Activated CD8-positive, alpha-beta memory T cell treated with anti-CD3 and anti-CD28 coated beads, Interleukin-2, amount 50 U/mL, for 48 hours (primary cell): ENCODE measurements at places on chromosomes 13 and 19.
A peak's percentile ranks its signal among the peaks of the same experiment; 100 is the strongest.

DNA sequence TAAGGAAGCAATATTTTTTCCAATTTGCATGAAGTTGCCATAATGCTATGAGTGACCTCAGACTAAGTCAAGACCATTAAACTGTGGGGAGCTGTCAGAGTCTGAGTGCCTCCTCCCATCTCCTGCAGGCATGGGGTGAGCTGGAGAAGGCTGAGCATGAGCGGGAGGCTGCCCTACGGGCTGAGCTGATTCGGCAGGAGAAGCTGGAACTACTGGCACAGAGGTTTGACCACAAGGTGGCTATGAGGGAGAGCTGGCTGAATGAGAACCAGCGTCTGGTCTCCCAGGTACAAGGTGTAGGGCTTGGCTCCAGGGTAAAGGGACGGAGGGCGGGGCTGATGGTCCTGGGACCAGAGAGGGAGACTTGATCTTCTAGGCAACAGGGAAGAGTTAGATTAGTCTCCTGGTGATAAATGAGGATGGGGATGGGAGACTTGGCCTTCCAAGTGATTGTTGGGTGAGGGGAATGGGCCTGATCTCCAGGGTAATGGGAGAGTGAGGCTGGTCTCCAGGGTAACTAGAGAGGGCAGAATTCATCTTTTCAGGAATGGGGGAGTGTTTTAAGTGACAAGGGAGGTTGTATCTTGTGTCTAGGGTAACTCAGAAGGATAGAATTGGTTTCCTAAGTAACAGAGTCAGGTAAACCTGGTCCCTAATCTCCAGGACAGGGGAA lies 36.0 kb downstream of the SPTBN4 start:
- DNase-seq: no peak

GRCh38 chr19:28553005-28553404 lies 659.9 kb downstream of the UQCRFS1 start:
- DNase-seq: no peak

DNA sequence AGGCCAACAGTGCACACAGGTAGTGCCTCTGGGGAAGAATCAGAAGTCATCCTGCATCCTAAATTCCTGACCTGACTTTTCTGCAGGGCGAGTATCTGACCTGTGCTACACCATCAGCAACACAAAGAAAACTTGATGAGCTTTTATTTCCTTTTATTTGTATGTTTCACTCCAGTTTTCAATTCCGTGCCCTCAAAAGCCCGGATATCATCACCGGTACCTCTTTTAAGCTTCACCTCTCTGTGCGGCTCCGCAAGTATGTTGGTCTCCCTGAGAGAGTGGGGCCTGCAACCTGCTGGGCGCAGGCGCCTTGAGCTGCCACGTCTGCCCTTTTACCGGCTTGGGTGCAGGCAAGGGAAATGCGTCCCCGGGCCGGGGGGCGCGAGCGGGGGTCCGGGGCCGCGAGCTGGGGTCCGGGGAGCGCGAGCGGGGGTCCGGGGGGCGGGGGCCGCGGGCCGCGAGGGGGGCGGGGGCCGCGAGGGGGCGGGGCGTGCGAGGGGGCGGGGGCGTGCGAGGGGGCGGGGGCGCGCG lies 4.3 kb upstream of the DUXA start:
- peak; percentile 58 for DNase-seq

GRCh38 chr19:34306213-34306661 lies 51.9 kb downstream of the GARRE1 start:
- DNase-seq: no peak

DNA sequence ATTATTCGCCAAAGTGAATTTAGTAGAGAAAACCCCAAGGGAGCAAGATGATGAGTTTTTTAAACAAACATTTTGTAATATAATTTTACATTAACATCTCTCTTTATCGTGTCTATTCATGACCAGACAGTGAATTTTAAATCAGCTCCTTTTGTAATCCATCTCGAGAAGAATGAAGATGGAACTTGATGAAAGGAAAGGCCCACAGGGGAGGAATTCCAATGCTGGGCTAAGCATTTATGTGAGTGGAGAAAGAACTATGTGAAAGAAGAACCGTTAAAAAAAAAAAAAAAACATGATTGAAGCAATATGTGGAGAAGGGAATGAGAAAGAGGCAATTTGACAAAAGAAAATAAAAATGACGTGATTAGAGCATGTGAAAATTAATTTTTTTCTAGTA lies 170.6 kb downstream of the KCTD12 start:
- DNase-seq: no peak

DNA sequence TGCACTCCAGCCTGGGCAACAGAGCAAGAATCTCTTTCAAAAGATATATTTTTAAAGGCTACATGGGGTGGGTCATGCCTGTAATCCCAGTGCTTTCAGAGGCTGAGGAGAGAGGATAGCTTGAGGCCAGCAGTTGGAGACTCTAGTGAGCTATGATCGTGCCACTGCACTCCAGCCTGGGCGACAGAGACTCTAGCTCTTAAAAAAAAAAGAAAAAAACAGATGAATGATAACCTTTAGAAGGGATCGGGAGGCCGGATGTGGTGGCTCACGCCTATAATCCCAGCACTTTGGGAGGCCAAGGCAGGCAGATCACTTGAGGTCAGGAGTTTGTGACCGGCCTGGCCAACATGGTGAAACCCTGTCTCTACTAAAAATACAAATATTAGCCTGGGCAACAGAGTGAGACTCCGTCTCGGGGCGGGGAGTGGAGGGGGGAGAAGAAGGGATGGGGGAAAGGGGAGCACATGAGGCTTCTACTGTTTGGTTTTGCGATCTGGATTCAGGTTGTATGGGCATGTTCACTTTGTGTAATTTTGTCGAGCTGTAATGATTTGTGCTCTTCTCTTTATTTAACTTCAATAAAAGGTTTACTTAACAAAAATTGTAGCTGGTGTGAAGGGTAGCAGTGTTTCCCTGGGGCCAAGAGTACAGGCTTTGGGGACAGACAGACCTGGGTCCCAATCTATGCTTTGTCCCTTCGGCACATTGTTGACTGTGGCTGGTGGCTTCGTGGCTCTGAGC lies 1.1 kb upstream of the PSMC4 start:
- DNase-seq: no peak

DNA sequence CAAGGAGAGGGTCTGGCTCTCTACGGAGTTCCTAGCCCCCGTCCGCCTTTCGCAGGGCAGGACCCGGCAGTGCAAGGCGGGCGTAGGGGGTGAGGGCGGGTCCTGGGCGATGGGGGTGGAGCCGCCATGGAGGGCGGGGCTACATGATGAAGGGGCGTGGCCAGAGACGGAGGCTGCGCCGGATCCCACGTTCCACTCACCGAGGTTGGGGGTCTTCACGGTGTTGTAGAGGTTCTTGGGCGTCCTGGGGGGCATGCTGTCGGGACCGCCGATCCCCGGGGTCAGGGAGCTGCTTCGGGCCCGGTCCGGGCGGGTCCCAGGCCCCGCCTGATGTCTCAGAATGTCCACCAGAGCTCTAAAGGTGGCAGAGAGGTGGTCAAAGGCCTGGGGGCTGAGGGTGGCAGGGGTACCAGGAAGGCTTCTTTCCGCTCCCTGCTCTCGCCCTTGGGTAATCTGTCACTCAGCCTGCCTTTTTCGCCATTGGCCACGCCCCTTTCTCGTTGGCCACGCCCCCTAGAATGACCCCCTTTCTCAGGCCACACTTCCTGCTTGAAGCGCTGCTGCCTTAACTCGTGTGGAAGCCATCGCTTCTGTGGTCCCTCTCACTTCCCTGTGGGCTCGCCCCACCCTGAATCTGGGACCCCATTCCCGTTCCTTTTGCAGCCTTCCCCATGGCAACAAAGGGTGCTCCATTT lies 2.5 kb downstream of the SHISA7 start:
- peak; percentile 75 for DNase-seq

- DNase-seq: no peak
Measured at GRCh38 chr13:36571444-36571843, 102.4 kb upstream of the SERTM1 start.

DNA sequence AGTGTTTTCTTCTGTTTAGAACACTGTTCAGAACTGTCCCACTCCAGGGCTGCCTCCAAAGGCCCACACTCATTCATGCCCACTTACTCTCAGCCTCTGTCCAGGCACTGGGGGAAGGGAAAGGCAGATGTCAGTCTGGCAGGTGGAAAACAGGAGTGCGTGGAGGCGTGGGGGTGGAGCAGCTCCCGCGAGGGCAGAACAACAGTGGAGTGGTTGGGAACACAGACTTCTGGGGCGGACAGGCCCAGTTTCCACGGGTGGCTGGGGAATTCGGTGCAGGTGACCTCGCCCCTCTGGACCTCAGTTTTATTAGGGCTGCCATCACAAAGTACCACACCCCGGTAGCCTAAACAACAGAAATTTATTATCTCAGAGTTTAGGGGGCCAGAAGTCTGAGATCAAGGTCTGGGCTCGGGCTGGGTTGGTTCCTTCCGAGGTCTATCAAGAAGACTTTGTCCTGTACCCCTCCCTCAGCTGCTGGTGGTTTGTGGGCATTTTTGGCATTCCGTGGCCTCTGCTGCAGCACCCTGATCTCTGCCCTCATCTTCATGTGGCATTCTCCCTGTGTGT lies 59.7 kb downstream of the SIPA1L3 start:
- DNase-seq: no peak

GRCh38 chr13:113915786-113916329 lies 52.0 kb upstream of the GAS6 start:
- peak; percentile 28 for DNase-seq

GRCh38 chr19:30686826-30687566 lies 314.8 kb downstream of the ZNF536 start:
- no peak for DNase-seq

GRCh38 chr13:49399801-49400472 lies 43.9 kb downstream of the CAB39L start:
- DNase-seq: no peak

DNA sequence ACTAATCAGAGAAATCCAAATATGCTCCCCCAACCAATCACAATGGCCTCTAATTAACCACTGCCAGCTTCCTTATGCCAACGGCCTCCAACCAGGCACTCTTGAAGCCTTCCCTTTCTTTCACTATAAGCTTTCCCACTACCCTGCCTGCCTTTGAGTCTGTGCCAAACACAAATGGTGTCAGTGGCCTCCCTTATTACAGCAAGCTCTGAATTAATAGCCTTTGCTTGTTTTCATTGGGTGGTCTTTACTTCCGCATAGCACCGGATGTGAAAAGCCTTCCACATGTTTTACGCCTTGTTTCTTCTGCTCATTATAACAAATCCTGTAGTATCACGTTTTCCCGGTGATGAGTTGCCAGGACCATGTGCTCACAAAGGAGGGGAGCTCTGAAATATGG lies 1.4 kb upstream of the EDDM13 start:
- no peak for DNase-seq

- peak; percentile 67 for DNase-seq
Measured at GRCh38 chr19:5434970-5435641, 20.1 kb upstream of the ZNRF4 start.

DNA sequence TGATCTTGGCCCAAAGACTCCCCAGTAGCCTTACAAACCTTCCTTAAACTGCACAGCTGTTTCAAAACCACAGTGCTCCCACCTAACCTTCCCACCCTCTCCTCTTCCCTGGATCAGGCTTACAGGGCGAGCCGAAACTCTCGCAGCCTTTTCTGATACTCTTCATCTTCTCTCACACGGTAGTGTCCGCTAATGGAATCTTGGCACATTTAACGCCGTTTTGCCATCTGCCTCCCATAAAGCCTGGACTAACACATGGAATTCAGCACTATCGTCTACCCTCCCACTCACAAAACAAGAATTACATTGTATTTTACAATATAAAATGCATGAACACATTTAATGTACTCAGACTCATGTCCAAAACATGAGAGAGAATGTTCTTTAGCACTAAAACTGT lies 135.9 kb downstream of the RAP2A start:
- DNase-seq: no peak

- peak; percentile 6 for DNase-seq
Measured at GRCh38 chr19:32862741-32863140, 6.8 kb downstream of the SLC7A9 start.

- no peak for DNase-seq
Measured at GRCh38 chr13:85503797-85504196, 295.4 kb downstream of the SLITRK6 start.

GRCh38 chr13:110345266-110345665 lies 38.2 kb downstream of the COL4A2 start:
- DNase-seq: no peak

GRCh38 chr13:111516712-111517640 lies 196.5 kb downstream of the TEX29 start:
- DNase-seq: no peak

DNA sequence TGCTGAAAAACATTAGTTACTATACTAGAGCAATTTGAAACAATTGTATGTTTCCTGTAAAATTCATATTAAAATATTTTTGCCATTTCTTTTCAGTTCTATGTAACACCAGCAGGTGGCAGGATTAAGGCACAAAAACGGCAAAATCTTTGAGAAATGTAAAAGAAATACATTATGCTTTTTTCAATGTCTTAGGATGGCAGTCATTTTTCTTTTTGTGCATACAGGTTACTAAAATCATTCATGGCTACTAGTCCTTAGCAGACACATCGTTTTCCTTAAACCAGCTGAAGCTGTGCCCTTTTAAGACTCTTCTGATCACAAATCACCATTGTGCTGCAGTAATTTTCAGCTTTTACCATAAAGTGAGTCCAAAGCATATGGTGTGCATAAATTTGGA lies 800.7 kb upstream of the SLITRK5 start:
- DNase-seq: no peak

DNA sequence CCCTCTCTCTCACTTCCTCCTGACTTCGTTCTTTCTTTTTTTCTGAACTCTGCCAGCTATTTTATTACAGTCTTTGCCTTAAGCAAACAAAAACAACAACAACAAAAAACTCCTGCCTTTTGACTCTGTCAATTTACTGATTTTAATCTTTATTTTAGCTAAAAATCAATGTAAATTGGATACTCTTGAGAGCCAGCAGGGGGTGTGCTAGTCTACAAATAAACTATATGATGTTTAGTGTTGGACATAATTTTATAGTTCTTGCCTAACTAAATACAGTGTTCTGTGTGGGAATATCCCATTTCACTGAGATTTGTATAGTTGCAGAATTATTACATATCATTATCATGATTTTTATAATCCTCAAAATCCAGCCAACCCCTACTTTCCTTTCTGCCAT lies 1199.9 kb upstream of the SPRY2 start:
- DNase-seq: no peak

DNA sequence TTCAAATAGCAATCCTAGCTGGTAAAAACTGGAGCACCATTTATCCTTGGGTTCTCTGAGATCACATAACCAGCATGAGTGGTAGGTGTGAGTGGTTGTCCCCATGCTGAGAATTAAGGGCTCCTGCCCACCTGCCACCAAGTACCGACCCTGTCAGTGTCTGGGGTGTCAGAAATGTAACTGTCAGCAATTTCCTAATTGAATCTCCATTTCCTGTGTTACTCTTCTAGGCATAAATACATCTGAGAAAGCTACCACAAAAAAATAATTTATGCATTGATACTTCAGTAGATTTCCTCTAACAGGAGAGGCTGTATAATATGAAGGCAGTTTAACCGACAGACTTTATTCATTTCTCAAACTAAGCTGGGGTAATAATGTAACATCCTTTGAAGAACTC lies 25.1 kb downstream of the CPB2 start:
- DNase-seq: no peak
